CD4-positive, CD25-positive, alpha-beta regulatory T cell (primary cell): ENCODE measurements at places on chromosomes 12 and 14. TPM values are rescaled to one million over a fixed set of nuclear protein-coding genes. Genes with fewer than 3 reads are reported as not detected.

DNA sequence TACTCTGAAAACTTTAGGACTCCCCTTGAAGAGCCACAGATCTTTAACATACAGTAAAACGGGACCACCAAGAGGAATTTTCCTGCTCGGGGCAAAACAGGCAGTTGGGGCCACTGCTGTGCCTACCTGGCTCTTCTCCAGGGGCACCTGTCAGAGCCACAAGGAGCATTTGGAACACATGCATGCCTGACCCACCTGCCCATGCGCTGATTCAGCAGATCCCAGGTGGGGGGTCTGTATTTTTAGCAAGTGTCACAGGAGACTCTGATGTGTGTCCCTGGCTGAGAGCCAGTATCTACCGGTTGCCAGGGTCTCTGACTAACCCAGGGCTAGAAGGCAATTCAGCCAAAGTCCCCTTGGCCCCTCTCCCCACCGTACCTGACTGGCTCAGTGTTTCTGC is 6.5 kb downstream of the CTDSP2 start:
- H3K36me3 ChIP-seq, result no peaks in the 10 kb centered on the region
- H3K27ac ChIP-seq, result peak overlapping the region; percentile 83
- H3K4me3 ChIP-seq, result peak overlapping the region; percentile 24
- DNase-seq, result no peak

DNA sequence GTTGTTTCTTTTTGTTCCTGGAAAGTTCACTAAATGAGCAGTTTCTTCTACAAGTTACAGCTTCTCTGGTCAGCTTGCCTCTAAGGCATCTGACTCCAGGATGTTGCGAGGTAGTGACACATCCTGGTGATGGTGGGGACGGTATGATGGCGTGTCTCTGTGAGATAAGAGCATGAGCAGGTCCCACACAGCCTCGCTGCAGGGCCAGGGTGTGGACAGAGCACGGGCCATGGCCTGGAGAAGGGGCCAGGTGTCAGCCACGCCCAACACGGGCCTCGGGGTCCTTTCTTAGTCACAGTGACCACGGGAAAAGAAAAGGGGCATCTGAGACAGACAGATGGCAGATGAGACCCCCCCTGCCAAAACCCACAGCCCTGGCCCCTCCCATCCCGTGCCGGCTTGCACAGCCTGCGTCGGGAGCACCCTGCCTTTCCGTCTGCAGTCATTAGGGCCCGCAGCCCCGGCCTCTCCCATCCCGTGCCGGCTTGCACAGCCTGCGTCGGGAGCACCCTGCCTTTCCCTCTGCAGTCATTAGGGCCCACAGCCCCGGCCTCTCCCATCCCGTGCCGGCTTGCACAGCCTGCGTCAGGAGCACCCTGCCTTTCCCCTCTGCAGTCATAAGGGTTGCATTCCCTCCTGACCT is 79.3 kb upstream of the DYNC1H1 start:
- H3K4me3 ChIP-seq, result no peak overlapping the region
- peaks cover 86% of the 10 kb centered on the region for H3K36me3 ChIP-seq
- no peaks in the 10 kb centered on the region for H3K27me3 ChIP-seq
- no peak for DNase-seq

GRCh38 chr14:76727384-76727783 is 33.9 kb upstream of the VASH1 start:
- no peaks in the 10 kb centered on the region for H3K4me1 ChIP-seq
- no peaks in the 10 kb centered on the region for H3K36me3 ChIP-seq
- H3K27ac ChIP-seq, result no peak overlapping the region
- peaks cover 13% of the 10 kb centered on the region for H3K27me3 ChIP-seq
- H3K4me3 ChIP-seq, result no peak overlapping the region

GRCh38 chr14:87076146-87076545 is 916.8 kb downstream of the GALC start:
- H3K36me3 ChIP-seq, result no peaks in the 10 kb centered on the region
- DNase-seq, result no peak
- H3K4me1 ChIP-seq, result no peaks in the 10 kb centered on the region
- H3K4me3 ChIP-seq, result no peak overlapping the region
- H3K27me3 ChIP-seq, result no peaks in the 10 kb centered on the region
- no peak overlapping the region for H3K27ac ChIP-seq

DNA sequence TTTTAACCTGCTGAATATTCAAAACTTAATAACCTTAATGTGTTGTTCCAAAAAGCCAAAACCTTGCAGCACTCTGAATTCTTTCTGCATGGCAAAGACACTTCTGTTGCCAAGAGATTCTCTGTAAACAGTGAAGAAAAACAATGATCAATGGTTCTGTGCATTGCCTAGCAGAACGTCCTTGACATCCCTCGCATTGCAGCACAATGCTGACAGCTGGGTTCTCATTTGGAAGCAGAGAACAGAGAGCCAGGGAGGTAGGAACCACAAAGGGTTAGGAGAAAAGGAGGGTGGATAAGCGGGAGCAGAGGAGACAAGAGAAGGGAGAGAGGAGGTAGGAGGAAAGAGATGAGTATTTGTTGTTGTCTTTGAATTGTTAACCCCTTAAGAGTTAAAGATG is 501.1 kb downstream of the NAV3 start:
- H3K27ac ChIP-seq, result no peak overlapping the region
- H3K4me3 ChIP-seq, result no peak overlapping the region
- no peaks in the 10 kb centered on the region for H3K27me3 ChIP-seq
- no peak for DNase-seq

- no peak overlapping the region for H3K27ac ChIP-seq
- peaks cover 19% of the 10 kb centered on the region for H3K4me1 ChIP-seq
- no peaks in the 10 kb centered on the region for H3K27me3 ChIP-seq
- no peak for DNase-seq
- no peaks in the 10 kb centered on the region for H3K36me3 ChIP-seq
These were observed 25.6 kb upstream of the PCNX1 start for GRCh38 chr14:70881549-70882177.

DNA sequence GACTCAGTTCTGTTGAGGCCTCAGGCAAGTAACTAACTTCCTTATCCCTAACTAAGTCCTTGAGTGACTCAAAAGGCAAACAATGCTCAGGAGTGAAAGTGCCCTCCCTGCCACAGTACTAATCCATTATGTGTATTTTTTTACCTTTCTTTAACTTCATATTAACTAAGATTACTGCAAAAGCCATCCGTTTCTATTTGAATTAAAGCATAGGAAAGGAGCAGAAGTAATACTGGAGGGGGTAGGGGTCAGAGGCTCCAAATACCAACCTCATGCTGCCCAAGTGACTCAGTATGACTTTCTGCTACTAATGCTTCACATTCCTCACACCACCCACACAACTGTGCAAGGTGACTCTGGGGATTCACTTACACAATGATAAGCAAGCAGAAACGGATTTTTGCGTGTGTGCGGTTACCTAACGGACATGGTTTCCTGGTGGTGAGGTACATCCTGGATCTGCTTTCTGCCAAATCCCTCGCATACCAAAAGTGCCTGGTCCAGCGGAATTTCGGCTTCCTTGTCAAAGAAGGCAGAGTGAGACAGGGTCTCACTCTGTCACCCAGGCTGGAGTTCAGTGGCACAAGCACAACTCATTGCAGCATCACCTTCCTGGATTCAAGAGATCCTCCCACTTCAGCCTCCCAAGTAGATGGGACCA is 25.1 kb downstream of the MOK start:
- no peak overlapping the region for H3K27ac ChIP-seq
- no peak for DNase-seq
- no peaks in the 10 kb centered on the region for H3K27me3 ChIP-seq
- no peaks in the 10 kb centered on the region for H3K36me3 ChIP-seq
- H3K4me1 ChIP-seq, result no peaks in the 10 kb centered on the region

DNA sequence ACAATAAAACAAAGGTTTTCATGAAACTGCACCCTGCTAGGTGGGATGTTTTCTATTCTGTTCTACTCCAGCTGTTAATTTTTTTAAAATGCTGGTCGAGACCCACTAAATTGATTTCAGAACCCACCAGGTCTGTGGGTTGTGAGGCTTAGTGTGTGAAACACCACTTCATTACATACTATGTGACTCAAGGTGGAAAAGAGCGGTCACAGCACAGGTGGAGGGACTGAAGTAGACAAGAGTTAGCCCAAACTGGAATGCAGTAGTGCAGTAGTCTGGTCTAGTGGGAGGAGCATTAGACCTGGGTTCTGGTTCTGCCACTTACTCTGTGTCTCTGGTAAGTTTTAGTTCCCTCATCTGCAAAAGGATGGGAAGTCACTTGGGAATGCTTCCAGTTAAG is 12.2 kb downstream of the DDX55 start:
- no peak overlapping the region for H3K27ac ChIP-seq
- H3K36me3 ChIP-seq, result peaks cover 85% of the 10 kb centered on the region
- no peaks in the 10 kb centered on the region for H3K4me1 ChIP-seq
- no peak for DNase-seq
- H3K27me3 ChIP-seq, result no peaks in the 10 kb centered on the region

- H3K27me3 ChIP-seq, result no peaks in the 10 kb centered on the region
- H3K27ac ChIP-seq, result no peak overlapping the region
- no peak for DNase-seq
- H3K36me3 ChIP-seq, result no peaks in the 10 kb centered on the region
- H3K4me3 ChIP-seq, result no peak overlapping the region
- H3K4me1 ChIP-seq, result no peaks in the 10 kb centered on the region
These were observed 52.4 kb downstream of the LMNTD1 start for GRCh38 chr12:25500651-25501050.

GRCh38 chr14:89255012-89255411 is 162.0 kb downstream of the FOXN3 start:
- H3K4me1 ChIP-seq, result no peaks in the 10 kb centered on the region
- no peak overlapping the region for H3K4me3 ChIP-seq
- peaks cover 10% of the 10 kb centered on the region for H3K36me3 ChIP-seq
- DNase-seq, result no peak

DNA sequence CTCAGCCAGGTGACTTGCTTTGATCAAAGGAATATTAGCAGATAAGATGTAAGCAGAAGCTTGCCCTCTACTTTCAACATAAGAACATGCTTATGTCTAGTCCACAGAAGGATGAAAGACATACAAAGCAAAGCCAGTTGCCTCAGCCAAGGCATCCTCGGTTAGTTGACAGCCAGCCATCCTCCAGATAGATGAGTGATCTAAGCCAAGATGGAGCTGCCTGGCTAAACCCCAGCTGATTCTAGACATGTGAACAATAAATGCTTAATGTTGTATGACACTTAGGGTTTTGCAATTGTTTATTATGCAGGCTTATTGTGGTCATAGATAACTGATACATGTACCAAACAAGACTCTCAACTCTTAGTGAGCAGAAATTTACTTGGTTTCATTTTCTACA is 157.6 kb upstream of the TMTC2 start:
- no peaks in the 10 kb centered on the region for H3K4me1 ChIP-seq
- no peak overlapping the region for H3K4me3 ChIP-seq
- DNase-seq, result no peak
- H3K36me3 ChIP-seq, result no peaks in the 10 kb centered on the region
- H3K27ac ChIP-seq, result no peak overlapping the region

RHEBL1 gene
- total RNA-seq, result 6.0 TPM

APOLD1 gene
- total RNA-seq, result 3.9 TPM

RBP5 gene
- total RNA-seq, result not detected

BCL11B gene
- 210 TPM for total RNA-seq

TAPBPL gene
- total RNA-seq, result 28.0 TPM

HCAR1 gene
- total RNA-seq, result not detected

GPR84 gene
- not detected for total RNA-seq
